GM04504 (cell line): ENCODE measurements at places on chromosomes 5 and 9.

- DNase-seq = no peak
Observed at GRCh38 chr9:112445196-112445595, 41.4 kb upstream of the KIAA1958 start.

DNA sequence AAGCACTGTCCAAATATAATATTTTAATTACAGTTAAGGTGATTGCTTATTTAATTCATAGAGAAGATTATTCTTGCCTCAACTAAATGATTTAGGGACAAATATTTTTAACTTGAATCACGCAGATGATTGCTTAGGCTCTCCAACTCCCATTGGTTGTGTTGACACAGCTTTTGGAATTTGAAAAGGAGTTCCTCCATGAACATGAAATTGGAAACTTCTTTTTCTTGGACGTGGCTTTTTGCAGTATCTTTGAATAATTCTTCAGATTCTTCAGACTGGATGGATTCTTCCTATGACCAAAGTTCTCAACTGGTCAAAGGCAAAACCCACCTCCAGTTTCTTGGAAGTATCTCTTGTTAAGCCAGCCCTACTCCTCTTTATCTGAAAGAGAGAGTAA is 456.4 kb upstream of the KLF4 start:
- no peak for DNase-seq

DNA sequence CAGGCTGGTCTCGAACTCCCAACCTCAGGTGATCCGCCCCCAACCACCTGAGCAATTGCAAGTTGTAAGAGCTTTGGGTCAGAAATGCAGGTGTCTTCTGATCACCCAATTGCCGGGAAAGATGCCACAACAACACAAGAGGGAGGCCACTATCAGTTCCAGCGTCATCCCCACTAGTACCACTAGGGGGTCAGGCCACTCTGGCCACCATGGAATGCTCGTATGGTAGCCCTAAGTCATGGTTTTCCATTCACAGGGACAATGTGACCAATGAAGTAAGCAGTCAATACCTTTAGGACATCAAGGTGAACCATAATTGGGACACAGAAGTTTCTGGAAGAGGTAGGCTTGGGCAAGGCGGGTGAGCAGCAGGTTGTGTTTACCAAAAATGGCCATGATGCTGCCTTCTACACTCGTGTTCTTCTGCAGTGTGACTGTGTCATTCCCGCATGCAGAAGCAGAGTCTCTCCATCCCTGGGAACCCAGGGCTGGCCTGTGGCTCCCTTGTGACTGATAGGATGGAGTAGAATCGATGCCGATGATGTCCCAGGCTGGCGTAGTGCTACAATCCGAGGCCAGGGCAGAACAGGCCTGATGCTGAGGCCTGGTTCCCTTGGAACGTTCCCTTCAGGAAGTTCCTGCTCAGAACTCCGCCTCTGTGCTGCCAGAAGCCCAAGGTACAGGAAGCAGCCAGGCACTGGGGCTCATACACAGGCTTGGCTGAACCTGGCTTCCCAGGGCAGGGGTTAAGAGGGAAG is 42.2 kb upstream of the ANKRD33B start:
- DNase-seq = no peak

GRCh38 chr9:136835162-136835931 is 6.9 kb upstream of the AJM1 start:
- DNase-seq = no peak

- no peak for DNase-seq
Observed at GRCh38 chr5:113215401-113216060, 219.3 kb downstream of the TSSK1B start.

GRCh38 chr9:116786737-116787136 is 99.6 kb downstream of the TRIM32 start:
- no peak for DNase-seq

DNA sequence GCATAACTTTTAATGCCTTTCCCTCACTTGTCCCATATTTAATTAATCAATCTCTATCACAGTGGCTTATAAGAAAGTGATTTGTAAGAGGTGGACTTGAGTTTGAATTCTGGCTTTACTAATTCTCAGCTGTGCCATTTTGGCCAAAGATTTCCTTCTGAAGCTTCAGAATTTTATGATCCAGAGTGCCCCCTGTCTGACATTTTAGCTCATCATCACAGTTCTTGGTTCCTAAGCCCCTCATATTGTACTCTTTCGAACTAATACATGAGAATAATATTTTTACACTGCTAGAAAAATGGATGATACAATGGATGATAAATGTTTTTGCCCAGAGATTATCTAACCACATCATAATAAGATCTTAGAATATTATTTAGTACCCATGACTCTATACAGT is 1014.1 kb downstream of the PTPRD start:
- no peak for DNase-seq

DNA sequence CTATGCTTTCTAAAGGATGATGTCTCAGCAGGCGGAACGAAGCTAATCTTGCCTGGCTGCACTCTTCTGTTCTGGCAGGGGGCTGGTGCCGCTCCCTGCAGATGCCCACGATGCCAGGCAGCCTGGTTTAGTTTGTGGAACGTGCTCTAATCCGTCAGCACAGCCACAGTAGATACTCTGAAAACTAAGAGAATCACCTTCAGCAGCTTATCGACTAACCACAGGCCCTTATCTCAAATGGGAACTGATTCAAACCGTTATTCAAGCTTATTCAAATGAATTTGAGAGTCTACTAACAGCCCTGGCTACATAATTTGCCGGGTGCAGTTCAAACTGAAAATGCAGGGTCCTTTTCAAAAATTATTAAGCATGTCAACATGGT is 246.6 kb upstream of the ANKRD55 start:
- DNase-seq = no peak

DNA sequence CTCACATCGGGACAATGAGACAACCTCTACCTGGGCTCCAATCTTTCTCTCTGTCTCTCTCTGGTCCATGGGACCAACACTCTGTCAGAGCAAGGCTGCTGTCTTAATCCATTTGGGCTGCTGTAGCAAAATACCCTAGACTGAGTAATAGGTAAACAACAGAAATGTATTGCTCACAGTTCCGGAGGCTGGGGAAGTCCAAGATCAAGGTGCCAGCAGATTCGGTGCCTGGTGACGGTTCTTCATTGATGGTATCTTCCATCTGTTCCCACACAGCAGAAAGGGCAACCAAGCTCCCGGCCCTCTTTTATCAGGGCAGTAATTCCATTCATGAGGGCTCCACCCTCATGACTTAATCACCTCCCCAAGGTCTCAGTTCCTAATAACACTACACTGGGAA is 61.3 kb upstream of the SPOCK1 start:
- no peak for DNase-seq

DNA sequence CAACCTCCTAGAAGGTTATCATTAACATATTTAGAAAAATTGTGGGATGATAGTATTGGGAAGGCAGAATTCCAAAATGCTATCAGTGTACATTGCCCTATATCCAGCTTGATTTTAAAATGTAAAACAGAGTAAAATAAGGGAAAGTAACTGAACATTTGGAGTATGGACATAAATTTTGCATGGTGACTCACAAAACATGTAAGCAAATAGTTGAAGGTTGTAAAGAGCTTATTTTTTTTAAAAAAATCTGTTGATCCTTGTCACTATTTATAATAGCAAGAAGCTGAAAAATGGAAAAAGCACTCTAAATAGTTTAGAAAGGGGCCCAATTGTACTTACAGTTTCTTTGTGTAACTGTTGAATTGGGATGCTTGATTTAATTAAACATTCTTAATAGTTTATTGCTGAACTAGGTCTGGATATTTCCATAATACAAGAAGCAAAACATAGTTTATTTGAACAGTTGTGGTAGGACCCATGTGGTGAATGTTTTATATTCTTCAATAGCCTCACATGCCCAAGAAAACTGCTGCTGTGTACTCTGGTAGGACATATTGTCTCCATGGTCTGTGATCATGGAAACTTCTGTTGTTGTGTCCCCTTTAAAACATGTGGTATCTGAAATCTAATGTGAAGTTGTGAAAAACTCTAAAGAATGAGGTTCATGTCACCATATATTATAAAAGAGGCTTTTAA is 82.4 kb downstream of the NNT start:
- DNase-seq = no peak

DNA sequence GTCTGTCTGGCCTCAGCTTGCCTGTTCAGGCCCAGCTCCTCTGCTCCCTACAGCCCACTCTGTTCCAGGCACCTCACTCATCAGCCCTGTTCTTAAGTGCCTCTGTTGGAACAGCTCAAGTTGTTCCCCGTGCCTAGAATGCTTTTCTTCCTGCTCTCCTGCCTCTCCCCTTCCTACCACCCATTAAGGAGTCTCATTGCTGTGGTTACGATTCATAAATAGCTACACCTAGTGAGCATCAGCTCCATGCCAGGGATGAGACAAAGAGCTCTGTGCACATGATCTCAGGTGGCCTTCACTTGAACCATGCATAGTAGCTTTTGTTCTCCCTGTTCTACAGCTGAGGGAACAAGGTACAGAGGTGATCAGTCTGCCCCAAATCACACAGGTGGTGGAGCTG is 54.3 kb downstream of the PSD2 start:
- DNase-seq = no peak

GRCh38 chr5:108957333-108957732 is 209.6 kb downstream of the FER start:
- DNase-seq = no peak

GRCh38 chr9:13330396-13331004 is 51.0 kb upstream of the MPDZ start:
- no peak for DNase-seq

DNA sequence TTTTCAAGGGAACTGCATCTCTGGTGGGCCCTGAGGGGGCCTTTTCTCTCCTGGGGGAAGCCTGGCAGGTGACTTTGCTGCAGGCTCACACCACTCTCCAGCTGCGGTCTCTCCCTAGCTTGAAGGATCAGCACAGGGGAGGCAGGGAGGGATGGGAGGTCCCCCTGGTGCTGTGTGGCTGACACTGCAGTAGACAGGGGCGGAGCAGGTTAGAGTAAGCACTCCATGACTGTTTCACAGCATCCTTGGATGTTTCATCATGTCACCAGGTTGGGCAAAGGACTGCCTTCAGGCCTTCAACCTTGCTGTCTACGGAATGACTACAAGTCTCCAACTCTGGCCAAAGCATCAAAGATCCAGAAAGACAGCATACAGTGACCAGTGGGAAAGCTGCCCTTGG is 470.7 kb downstream of the CDK5RAP2 start:
- no peak for DNase-seq

DNA sequence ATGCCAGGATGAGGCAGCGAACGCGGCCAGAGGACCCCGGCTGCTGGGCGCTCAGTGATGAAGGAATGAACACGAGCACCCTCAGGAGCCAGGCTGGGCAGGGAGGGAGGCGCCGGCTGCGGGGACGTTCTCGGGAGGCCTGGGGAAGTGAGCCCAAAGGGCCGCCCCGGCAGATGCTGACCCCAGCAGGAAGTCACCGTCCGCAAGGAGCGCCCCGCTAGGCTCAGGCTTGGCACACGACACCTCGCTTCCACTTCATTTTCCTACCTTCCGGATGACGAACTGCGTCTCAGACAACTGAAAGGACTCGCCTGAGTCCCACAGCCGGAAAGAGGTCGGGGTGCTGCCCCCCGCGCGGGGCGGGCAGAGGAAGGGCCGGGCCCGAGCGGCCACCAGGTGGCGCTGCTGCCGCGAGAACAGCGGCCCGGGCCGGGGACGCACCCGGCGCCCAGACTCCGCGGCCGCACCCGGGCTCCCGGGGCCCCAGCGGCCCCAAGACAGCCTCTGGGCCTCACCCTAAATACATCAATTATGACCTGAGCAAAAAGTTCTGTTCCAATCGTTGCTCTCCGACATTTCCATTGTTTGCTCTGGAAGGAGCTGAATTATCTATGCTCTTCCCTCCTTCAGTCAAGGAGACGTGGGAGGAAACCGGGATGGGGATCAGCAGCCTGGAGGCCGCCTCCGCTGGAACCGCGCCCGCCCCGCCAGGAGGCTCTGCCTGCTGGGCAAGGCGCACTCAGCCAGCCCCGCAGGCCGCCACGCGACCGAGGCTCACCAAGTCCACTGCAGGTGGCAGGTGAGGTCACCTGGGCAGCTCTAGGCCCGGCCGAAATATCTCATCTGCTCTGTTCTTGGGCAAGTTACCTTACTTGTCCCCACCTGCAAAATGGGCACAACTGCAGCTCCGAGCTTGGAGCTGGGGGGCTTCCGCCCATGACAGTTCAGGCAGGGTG is 107.0 kb downstream of the ZNF354C start:
- peak; percentile 31 for DNase-seq

DNA sequence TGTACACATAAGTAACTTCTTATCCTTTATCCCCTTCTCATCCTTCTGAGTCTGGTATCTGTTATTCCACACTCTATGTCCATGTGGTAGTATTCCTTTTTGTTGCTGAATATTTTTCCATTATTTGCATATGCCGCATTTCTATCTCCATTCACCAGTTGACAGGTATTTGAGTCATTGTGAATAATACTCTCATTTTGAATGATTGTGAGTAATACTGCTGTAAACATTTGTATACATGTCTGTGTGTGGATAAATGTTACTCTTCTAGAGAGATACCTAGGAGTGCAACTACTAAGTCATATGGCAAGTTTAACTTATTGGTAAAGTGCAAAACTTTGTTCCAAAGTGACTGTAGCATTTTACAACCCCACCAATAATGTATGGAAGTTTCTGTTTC is 15.6 kb downstream of the RIC1 start:
- no peak for DNase-seq

- DNase-seq = no peak
Observed at GRCh38 chr9:97322105-97322504, 14.6 kb downstream of the CCDC180 start.

DNA sequence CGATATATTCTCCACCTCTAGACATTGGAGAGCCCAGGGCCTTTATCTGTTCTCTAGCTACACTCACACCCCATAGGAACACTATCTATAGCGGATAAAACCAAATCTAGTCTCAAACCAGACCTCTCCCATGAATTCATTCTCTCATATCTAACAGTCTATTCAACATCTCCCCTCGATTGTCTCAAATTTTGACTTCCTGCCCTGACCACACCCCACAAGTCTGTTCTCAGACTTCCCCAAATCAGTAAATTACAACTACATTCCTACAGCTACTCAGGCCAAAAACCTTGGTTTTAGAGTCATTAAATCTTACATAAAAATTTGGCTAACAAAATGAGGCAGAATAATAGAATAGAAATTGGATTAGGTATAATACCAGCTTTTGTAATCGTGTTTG is 12.5 kb upstream of the SLC1A3 start:
- no peak for DNase-seq

DNA sequence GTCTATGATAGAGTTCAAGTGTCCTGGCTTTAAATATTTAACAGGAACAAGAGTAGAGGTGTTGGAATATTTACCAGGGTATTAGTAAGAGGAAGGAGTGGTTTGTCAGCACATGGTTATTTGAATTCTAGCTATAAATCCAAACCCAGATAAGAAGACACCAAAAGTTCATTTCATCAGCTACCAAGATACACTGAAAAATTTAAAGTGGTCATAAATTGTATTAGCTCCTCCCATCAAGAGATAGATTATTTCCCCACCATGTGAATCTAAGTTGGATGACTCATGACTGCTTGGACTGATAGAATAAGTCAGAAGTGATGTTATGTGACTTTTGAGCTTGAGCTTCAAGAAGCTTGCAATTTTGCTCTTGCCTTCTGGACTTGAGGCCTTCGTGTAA is 72.1 kb upstream of the GRAMD2B start:
- DNase-seq = no peak

DNA sequence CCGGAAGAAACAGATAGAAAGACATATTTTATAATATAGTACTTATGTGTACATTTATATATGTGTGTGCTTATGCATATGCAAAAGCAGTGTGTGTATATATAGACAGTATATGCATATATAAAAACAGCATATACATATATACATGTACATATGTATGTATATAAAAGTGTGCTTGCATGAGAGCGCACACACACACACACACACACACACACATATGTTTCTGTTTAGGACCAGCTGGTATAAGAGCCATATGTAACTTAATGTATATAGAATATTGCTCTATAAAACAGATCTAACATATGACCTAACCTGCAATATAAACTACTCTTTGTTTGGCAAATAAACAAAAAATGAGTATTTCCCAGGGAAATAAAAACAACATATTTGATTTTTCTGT is 65.1 kb upstream of the CDH9 start:
- DNase-seq = no peak
